IMR-90 (cell line): ENCODE measurements at places on chromosomes 13 and 19.

DNA sequence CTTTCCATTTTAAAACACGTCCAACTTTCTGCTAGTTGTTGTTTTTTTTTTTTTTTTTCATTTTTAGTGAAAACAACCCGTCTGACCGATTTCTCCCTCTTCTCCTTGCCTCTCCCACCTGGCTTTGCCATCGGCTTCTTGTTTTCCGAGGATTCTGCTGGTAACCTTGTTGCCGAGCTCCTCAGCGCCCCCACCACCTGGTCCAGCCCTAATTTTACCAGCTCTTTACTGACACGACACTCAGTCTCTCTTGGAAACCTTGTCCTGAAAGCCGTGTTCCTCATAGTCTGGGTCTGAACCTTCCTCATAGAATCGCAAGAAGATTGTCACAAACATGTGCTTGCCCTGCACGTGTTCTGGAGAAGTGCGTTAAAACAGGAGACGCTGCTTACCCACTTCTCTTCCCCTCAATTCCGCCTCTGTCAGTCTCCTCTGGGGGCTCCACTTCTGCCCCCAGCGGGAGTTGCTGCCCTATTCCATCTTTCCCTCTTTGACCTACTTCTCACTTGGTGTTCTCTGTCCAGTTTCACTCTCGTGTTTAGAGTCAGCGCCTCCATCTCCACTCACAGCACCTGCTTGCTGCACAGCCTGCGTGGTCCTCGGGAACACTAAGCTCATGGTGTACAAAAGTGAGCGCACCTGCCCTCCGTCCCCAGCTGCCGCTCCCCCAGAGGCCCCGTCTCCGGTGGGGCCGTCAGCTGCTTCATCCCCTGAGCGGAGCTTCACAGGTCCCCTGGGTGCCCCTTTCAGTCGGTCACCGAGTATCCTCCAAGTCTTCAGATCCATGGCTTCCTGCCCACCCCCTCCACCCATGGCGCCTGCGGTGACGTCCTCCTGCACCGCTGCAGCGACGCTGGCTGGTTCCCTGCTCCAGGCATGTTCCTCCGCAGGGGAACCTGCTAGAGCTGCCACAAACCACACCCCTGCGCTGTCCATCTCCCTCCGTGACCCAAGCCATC is 65.1 kb downstream of the TM9SF2 start:
- no peak for DNase-seq

DNA sequence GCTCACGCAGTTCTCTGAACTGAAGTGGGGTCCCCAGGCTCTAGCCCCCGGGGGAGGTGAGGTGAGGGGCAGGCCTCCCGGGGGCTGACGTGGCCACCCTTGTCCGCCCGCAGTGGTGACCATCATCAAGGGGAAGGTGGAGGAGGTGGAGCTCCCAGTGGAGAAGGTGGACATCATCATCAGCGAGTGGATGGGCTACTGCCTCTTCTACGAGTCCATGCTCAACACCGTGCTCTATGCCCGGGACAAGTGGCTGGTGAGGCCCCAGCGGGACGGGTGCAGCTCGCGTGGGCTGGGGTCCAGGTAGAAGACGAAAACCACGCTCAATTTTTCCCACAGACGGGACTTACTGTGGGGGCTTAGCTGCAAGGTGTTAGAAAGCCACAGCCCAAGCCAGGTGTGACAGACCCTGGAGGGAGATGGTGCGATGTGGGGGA is 5.6 kb upstream of the ADM5 start:
- DNase-seq, result no peak

DNA sequence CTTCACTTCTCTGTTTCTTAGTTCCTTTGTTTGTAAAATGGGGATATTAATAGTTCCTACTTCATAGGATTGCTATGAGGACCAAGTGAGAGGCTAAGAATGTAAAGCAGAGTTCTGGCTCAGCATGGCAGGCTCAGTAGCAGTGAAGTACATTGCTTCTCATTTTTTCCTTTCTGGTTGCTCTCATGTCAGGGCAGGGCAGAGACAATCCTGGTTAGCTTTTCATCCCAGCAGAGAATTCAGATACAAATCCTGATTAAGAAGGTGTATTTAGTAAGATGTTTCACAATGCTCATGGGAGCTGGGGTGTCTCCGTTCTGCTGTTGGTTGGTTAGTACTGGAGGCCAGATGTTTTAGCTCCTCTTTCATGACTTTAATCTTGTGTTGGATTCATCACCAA is 42.9 kb downstream of the WASF3 start:
- peak; percentile 45 for DNase-seq

DNA sequence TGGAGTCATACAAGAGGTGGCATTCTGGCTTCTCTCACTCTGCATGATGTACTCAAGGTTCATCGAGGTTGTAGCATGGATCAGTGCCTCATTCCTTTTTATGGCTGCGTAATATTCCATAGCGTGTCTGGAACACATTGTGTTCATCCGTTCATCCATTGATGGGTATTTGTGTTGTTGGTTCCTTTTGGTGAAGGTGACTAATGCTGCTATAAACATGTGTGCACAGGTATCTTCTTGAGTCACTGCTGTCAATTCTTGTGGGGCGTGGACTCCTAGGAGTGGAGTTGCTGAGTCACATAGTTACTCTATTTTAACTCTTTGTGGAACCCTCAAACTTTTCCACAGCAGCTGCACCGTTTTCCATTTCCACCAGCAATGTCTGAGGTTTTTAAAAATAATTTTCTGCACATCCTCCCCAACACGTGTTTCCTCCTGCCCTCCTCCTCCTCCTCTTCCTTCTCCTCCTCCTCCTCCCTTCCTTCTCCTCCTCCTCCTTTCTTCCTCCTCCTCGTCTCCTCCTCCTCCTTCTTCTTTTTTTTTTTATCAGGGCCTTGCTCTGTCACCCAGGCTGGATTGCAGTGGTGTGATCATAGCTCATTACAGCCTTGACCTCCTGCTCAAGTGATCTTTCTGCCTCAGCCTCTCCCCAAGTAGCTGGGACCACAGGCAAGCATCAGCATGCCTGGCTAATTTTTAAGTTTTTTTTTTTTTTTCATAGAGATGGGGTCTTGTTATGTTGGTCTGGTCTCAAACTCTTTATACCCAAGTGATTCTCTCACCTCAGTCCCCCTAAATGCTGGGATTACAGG is 2.0 kb upstream of the TMEM221 start:
- no peak for DNase-seq

- no peak for DNase-seq
These were observed 148.4 kb downstream of the AKAP11 start for GRCh38 chr13:42420304-42420703.

GRCh38 chr19:17332677-17333581 is 1.7 kb downstream of the ANO8 start:
- DNase-seq, result peak; percentile 39

DNA sequence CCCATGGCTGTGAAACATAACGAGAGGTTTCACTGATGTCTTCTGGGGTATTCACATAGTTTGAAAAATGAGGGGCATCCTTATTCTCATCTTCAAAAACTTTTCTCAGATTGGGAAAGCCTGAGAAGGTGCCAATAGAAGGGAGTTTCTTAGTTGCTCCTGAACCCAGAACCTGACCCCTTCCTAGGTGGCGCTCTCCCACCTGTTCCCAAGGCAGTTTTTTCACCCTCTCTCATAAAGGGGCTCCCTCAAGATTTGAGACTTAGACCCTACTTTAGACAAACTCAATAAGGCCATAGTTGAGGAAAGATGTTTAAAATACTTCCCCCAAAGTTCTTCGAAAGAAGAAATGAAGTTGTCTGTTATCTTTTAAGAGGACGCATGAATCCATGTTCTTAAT is 142.2 kb downstream of the FGF9 start:
- DNase-seq, result no peak

DNA sequence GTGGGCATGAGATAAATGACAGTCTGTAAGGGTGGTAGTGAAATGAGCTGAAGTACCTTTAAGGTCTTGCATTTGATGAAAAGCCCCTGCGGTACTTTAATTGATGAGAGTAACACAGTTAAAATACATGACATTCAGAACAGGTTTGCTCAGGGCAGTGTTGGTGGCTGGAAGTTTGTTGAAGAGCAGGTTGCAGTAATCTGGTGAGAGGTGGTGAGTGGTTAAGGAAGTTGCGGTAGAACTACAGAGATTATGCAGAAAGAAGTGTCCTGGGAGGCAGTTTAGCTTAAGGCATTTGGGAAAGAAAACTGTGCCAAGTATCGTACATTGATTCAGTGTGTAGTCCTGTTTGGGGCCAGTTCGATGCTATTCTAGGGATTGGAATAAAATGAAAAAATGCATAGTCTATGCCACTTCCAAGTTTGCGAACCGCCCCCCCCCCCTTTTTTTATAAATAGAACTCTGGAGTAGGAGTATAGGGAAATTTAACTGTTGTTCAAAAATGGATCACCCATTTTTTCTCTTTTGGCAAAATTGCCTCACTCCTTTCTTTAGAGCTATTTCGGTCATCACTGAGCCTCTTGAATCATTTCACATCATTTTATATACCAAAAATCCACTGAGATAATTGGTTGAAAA is 42.7 kb downstream of the SLAIN1 start:
- no peak for DNase-seq

- no peak for DNase-seq
These were observed 75.5 kb downstream of the TNFSF13B start for GRCh38 chr13:108345016-108345415.

DNA sequence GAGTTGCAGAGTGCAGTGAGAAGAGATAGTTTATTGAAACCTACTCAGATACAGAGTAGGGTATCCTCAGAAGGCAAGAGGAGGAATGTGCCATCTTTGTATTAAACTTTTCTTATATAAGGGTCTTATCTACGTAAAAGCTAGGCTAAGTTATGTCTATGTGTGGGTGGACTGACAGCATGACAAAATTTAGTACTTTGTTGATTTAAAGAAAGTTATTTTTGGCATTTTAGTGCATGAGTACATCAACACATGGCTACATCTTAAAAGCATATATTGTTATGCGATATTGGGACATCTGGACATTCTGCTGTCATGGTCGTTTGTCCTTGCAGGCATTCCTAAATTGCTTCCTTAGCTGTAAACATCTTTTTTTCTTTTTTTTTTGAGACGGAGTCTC is 19.0 kb upstream of the ATP8A2 start:
- DNase-seq, result no peak

GRCh38 chr19:21532904-21533303 is 27.5 kb downstream of the ZNF429 start:
- no peak for DNase-seq

DNA sequence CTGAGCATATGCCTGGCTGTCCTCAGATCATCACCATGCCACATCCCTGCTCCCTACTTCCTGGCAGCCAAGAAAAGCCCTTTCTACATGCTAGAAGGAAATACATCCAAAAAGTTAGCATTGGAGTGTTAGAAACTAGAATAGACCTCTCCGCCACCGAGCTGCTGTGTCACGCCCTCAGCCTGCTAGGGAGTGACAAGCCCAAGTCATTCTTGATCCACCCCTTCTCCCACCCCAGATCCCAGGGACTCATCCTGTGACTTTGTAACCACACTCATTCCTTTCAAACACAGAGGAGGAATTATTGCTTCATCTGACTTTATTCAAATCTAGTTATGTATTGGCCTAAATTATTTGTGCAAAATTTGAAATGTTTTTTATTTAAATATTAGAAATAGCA is 45.3 kb downstream of the POLR1D start:
- no peak for DNase-seq

GRCh38 chr13:80499536-80500290 is 158.8 kb upstream of the SPRY2 start:
- no peak for DNase-seq

DNA sequence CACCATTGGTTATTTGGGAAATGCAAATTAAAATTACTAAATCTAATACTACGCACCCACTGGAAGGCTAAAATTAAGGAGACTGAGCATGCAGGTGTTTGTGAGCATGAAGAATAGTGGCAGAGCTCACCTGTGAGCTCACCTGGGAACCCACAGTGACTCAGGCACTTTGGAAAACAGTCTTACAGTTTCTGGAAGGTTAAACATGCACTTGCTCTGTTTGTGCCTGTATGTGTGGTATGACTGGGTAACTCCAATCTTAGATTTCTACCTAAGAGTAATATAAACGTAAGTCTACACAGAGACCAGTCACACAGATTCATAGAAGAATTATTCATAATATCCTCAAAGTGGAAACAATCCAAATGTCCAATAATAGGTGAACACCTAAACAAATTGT is 318.8 kb downstream of the ATP8A2 start:
- DNase-seq, result no peak

DNA sequence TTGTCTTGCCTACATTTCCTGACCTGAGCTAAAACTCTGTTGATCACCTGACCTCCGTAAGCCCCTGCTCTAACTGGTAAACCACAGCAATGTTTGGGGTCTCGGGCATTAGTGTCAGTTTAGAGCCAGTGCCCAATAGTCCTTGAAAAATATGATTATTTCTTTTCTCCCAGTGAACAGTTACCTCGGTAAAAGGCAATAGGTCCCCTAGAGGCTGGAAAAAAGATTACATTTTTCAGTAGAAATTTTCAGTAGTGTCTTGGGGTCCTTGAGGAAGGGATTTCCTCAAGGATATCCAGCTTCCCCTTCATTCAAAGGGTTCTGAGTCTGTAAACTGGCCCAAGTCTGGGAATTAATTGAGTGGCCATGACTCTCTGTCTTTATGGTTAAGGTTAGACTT is 177.5 kb downstream of the SLC7A1 start:
- DNase-seq, result no peak

GRCh38 chr13:98622931-98623331 is 46.0 kb upstream of the STK24 start:
- DNase-seq, result no peak

- DNase-seq, result no peak
These were observed 91.4 kb downstream of the MYCBP2 start for GRCh38 chr13:77235456-77236022.

GRCh38 chr13:25372284-25373081 is 709 bp downstream of the ATP8A2 start:
- DNase-seq, result no peak
